HT1080 (cell line): ENCODE measurements at places on chromosomes 5 and 9. TPM values are rescaled to one million over a fixed set of nuclear protein-coding genes. Genes with fewer than 3 reads are reported as not detected.

The SNX24 gene
- total RNA-seq = 9.3 and 13.6 TPM in 2 replicates

DNA sequence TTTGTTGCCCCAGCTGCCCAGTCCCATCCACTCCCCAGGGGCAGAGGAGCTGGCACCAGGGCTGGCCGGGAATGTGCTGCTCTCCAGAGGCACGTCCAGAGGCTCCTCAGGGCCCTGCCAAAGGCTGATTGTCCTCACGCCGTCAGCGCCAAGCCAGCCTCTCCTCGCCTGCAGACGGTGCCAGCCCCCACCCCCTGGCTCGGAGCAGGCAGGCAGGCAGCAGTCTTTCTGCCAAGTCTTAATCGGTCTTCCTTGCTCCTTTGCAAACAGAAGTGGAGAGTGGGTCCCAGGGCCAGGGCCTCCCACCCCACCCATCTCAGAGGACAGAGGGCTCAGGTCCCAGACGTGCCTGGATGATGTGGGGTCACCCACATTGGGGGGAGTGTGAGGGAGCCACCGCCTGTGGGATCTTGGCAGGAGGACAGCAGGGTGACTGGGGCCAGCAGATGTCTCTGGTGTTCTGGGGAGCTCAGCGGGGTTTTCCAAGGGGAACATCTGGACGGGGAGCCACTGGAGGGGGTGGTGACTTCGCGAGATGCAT is 36.3 kb downstream of the FAM163B start:
- no peak for DNase-seq

DNA sequence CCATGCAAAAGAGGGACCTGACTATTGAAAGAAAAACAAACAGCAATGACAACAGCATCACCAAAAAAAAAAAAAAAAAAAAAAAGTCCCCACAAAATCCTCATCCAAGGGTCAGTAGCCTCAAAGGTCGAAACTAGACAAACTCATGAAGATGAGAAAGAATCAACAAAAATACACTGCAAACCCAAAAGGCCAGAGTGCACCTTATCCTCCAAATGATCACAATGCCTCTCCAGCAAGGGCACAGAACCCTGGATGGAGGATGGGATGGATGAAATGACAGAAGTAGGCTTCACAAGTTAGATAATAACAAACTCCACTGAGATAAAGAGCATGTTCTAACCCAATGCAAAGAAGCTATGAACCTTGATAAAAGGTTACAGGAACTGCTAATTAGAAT is 250.4 kb upstream of the GRAMD2B start:
- no peak for DNase-seq

GRCh38 chr9:89756891-89757537 is 152.2 kb downstream of the GADD45G start:
- DNase-seq = no peak

DNA sequence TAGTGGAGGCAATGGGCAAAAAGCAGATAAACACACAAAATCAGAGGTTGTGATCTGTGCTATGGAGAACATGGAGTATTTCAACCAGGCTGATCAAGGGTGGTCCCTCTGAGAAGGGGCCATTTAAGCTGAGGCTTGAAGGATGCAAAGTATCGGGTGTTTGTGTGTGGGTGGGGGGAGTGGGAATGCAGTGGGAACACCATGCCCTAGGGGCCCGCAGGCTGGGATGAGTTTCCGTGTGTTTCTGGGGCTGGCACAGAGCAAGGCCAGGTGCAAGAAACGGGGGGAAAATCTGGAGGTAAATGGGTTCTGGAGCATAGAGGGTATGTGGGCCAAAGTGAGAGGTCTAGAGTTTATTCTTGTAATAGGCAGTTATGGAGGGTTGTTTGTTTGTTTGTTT is 13.8 kb upstream of the LARP1 start:
- no peak for DNase-seq

DNA sequence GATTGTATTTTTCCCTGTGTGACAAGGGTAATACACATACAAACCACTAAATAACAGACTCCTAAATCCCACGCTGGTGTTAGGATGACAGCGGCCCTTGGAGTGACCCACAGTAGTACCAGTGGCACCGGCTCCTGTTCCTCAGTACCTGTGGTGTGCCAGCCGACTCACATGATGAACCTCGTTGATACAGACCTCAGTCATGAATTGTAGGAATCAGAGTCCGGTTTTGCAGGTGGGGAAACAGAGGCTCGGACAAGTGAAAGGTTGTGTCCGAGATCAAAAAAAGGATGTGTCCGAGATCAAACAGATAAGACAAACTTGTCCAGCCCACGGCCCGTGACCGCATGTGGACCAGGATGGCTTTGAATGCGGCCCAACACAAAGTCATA is 78.0 kb downstream of the AMBP start:
- no peak for DNase-seq

DNA sequence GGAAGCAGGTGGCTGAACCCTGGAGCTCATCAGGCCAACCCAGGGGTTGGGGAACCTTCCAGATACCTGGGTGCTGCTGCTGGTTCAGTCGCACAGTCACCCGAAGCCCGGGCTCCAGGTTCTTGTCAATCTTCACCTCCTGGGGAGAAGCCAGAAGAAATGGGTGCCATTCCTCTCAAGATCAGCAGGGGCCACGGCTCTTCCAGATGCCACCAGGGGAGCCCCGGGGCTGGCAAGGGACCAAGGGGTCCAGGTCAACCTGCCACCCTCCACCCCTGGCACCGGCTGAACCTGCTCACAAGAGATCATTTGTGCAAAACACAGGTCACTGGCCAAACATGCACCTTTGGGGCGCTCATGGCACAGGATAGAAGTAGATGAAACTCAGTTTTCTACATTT is 4.7 kb downstream of the SPOUT1 start:
- no peak for DNase-seq
